ENCODE measurements at places on chromosomes 11 and 22. TPM values are rescaled to one million over a fixed set of nuclear protein-coding genes. Genes with fewer than 3 reads are reported as not detected.

Gene DRD4
- polyA plus RNA-seq: 0.27 TPM

Gene PACSIN3
- 14.5 TPM for polyA plus RNA-seq

- no peak for DNase-seq
Observed at GRCh38 chr11:63814383-63814736, 1.1 kb downstream of the SPINDOC start.

GRCh38 chr11:50423208-50423607, 390.5 kb downstream of the OR4C45 start:
- no peak for DNase-seq

Gene DEPDC7
- polyA plus RNA-seq: 13.8 TPM

Gene OR8A1
- polyA plus RNA-seq: 1.0 TPM

DNA sequence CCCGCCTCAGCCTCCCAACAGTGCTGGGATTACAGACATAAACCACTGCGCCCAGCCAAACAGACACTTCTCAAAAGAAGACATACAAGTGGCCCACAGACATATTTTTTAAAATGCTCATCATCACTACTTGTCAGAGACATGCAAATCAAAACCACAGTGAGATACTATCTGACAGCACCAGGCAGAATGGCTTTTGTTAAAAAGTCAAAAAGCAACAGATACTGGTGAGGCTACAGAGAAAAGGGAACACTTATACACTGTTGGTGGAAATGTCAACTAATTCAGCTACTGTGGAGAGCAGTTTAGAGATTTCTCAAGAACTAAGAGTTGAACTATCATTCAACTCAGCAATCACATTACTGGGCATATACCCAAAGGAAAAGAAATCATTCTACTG, 67.0 kb downstream of the ARHGAP20 start:
- no peak for DNase-seq

Gene LAYN
- polyA plus RNA-seq: not detected

Gene C22orf42
- not detected for polyA plus RNA-seq

GRCh38 chr11:8041576-8041975, 39.4 kb upstream of the TUB start:
- DNase-seq: no peak

GRCh38 chr11:44887636-44888035, 63.0 kb downstream of the TP53I11 start:
- no peak for DNase-seq

Gene ARHGAP20
- not detected for polyA plus RNA-seq

Gene OR5W2
- not detected for polyA plus RNA-seq

GRCh38 chr11:75351541-75351790, at the start of gene ARRB1:
ARRB1 (minus strand) TSS chr11:75351661; CDS start chr11:75351607, 54 bp downstream.
- DNase-seq: peak; percentile 72

Gene NAV2
- 0.08 TPM for polyA plus RNA-seq

Gene RIMBP3C
- not detected for polyA plus RNA-seq

DNA sequence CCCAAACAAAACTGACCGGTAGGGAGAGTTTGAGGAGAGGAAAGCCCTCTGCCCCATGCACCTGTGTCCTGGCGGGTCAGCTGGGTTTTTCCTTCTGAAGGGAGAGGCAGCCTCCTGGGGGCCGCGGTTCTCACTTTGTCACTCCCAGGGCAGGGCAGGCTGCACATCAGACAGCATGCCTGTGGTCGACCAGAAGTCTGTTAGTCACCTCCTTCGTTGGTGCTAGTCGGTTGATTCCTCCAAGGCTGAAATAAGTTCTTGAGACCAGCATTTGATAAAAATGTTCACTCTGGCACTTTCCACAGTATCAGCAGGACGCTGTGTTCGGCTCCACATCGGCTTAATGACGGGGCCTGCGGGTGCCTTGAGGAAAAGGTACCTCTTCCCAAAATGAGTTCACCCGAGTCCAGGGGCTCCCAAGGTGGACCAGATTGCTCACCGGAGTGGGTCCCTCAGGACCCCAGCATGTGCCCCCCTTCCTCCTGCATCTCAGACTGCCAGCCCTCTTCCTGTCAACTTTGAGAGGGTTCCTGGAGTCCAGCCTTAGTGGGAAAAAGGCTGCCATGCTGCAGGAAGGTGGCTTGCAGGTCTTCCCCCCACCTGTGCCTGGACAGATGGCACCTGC, 373.7 kb upstream of the B3GAT1 start:
- DNase-seq: no peak

Gene NXPE1
- polyA plus RNA-seq: not detected

Gene OR51F2
- polyA plus RNA-seq: not detected

Gene MUC2
- not detected for polyA plus RNA-seq

Gene MDK
- polyA plus RNA-seq: 703 TPM

Gene UBQLNL
- polyA plus RNA-seq: 0.24 TPM

DNA sequence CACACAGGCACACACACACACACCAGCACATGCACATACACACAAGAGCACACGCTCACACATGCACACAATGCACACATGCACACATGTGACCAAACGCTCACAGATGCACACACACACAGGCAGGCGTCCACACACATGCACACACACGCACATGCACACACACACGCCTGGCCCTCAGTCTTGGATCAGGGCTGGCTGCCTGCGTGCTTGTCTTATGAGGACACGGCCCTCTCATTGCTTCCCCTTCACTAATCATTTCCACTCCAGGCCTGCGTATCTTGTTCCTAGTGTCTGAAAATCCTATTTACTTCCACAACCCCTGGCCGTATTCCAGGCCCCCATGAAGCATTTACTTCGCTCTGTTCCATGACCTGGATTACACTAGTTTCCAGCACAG, 740.5 kb downstream of the BRD1 start:
- DNase-seq: no peak

Gene RIMBP3B
- 0.18 TPM for polyA plus RNA-seq

All from K562 (cell line).